Chondrocyte (in vitro differentiated cells): ENCODE measurements at places on chromosomes 1 and 21. TPM values are rescaled to one million over a fixed set of nuclear protein-coding genes. Genes with fewer than 3 reads are reported as not detected.
A peak's percentile ranks its signal among the peaks of the same experiment; 100 is the strongest.

RGS4 gene
- 13.2 to 17.3 TPM (median 14.1 TPM) in 3 replicates for total RNA-seq

TGFB2 gene
- total RNA-seq = 140 to 237 TPM (median 226 TPM) in 3 replicates

ATAD3C gene
- 0.75 to 1.4 TPM (median 1.3 TPM) in 3 replicates for total RNA-seq

FCRL3 gene
- not detected in 3 replicates for total RNA-seq

NMNAT2 gene
- 3.0 to 5.5 TPM (median 4.9 TPM) in 3 replicates for total RNA-seq

DNA sequence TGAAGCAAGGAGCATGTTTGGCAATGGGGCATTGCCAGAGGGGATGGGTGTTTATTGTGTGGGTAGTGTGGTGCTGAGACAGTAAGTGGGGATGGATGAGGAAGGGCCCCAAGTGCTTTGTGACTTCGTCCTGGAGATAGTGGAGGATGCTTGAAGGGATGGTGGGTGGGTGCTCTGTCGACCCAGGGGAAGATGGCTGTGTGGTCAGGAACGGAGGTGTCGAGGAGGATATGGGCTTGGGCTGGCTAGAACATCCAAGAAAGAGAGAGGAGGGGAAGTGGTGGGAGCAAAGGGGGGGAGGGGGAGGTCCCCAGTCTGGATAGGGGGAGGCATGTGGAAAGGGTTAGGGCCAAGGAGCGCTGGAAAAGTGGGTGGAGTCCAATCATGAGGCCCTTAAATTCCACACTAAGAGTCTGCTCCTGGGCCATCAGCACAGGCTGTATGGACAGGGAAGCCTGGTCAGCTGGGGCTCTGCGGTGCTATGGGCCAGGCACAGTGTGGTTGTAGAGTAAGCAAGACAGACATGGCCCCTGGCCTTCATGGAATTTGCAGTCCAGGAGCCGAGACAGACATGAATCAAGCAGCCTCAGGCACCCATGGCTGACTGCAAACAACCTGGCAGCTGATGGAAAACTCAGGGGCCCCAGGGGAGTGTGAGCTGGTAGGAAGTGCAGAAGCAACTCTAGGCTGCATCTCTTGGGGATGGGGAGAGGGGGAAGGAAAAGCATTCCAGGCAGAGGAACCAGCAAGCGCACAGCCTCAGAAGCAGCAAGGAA, 36.3 kb downstream of the EDN2 start:
- H3K4me3 ChIP-seq = no peak overlapping the region
- no peak for DNase-seq
- H3K36me3 ChIP-seq = no peaks in the 10 kb centered on the region
- peak overlapping the region; percentile 79 for H3K27ac ChIP-seq
- H3K27me3 ChIP-seq = no peaks in the 10 kb centered on the region

GRCh38 chr21:38806153-38806941, 618 bp downstream of the ETS2 start:
- peaks cover 6% of the 10 kb centered on the region for H3K36me3 ChIP-seq
- no peak for DNase-seq
- H3K4me1 ChIP-seq = peaks cover 33% of the 10 kb centered on the region
- peak overlapping the region; percentile 77 for H3K4me3 ChIP-seq

DNA sequence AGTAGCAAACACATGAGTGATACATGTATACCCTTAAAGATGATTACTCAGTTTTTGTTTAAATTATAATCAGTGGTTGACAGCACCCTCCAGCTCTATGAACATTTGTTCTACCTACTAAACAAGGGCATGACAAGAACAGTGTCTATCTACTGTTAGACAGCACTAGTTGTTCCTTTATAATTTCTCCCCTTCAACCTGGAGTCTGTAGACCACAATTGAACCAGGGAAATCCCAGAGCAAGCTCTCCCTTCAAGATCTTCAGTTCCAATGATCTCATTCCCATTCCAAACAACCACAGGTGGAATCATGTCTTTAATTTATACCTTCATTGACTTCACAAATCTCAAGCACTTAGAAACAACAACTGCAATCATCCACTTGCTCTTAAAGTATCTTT, 216.1 kb downstream of the HHIPL2 start:
- peaks cover 6% of the 10 kb centered on the region for H3K4me1 ChIP-seq
- peaks cover 4% of the 10 kb centered on the region for H3K27me3 ChIP-seq
- H3K27ac ChIP-seq = no peak overlapping the region

DNA sequence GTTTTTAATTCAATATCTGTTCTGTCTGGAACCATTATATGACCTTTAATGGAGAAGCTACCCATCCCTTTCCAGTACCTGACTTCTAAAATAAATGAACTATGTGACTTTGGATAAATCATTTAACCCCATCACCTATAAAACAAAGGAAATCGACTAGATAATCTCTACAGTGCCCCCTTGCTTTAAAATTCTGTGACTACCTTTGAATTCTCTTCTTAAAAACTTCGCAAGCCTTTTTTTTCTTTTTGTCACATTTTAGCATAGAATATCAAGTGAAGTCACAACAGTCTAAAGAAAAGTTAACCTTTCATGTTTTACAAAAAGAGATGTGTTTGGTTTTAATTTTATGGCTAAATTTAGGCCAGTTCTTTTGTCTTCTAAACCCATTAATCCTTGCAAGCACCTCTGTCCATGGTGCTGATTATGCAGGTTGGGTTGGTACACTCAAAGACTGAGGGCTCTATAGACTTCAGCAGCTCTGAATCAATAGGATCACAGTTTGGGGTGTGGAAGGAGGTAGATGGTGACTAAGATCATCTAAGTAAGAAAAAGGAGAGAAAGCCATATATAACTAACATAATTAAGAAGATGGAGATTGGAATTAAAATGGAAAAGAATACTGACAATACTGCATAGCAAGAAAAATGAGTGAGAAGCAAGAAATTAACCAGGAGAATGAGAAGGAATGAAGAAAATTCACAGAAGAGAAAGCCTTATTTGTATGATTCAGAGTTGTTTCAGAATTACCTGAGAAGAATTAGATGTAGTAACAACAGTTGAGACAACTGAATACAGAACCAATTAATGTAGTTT, 59.2 kb downstream of the TBX15 start:
- H3K27me3 ChIP-seq = no peaks in the 10 kb centered on the region
- peaks cover 13% of the 10 kb centered on the region for H3K4me1 ChIP-seq
- no peak overlapping the region for H3K4me3 ChIP-seq
- DNase-seq = no peak
- peaks cover 27% of the 10 kb centered on the region for H3K36me3 ChIP-seq

- no peaks in the 10 kb centered on the region for H3K27me3 ChIP-seq
- no peak overlapping the region for H3K4me3 ChIP-seq
- no peak for DNase-seq
- H3K4me1 ChIP-seq = peaks cover 19% of the 10 kb centered on the region
- no peak overlapping the region for H3K27ac ChIP-seq
- peaks cover 24% of the 10 kb centered on the region for H3K36me3 ChIP-seq
Observed at GRCh38 chr1:184878002-184878401, 96.3 kb downstream of the NIBAN1 start.

DNA sequence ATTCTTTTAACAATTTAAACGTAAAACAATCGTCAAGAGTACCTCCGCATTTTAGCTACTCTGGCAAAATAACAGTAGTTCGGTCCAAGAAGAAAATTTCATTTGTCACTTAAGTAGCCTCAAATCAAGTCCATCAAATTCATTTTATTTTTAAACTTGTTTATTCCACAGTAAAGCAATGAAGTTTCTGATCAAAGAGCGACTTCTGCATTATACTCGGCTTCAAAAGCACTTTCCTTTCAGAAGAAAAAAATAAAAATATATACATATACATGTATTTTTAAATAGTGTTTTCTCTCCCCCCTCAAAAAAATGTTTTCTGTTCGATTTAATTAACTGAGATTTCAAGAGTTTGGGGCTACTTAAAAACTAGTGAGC, 115.0 kb downstream of the RERE start:
- H3K27ac ChIP-seq = peak overlapping the region; percentile 91
- H3K36me3 ChIP-seq = no peaks in the 10 kb centered on the region
- peak overlapping the region; percentile 81 for H3K4me3 ChIP-seq
- H3K4me1 ChIP-seq = peaks cover 60% of the 10 kb centered on the region
- H3K27me3 ChIP-seq = no peaks in the 10 kb centered on the region

DNA sequence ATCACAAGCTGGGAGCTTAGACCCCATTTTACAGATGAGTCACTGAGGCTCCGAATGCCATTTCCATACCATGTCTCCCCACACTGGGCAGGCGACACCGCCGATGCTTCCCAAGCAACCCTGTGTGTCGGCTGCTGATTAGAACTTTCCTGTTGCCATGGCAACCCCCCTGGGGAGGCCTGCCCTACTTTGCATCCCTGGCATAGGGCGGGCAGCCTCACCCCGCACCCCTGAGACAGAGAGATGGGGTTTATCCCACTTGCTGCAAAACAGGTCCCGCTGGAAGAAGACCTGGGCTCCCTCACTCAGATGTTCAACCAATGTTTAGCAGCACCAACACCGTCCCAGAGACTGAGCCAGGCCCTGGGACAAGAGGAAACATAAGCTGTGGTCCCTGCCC, 81.5 kb downstream of the CAMK2N1 start:
- H3K4me3 ChIP-seq = no peak overlapping the region
- no peaks in the 10 kb centered on the region for H3K36me3 ChIP-seq
- DNase-seq = peak; percentile 64
- peaks cover 29% of the 10 kb centered on the region for H3K27me3 ChIP-seq
- H3K4me1 ChIP-seq = peaks cover 13% of the 10 kb centered on the region

- H3K27me3 ChIP-seq = no peaks in the 10 kb centered on the region
- H3K27ac ChIP-seq = no peak overlapping the region
- no peak for DNase-seq
- peaks cover 2% of the 10 kb centered on the region for H3K4me1 ChIP-seq
- H3K36me3 ChIP-seq = no peaks in the 10 kb centered on the region
Observed at GRCh38 chr1:25848531-25848930, 10.7 kb downstream of the AUNIP start.

- H3K27ac ChIP-seq = no peak overlapping the region
- no peaks in the 10 kb centered on the region for H3K27me3 ChIP-seq
- no peak for DNase-seq
- peaks cover 18% of the 10 kb centered on the region for H3K36me3 ChIP-seq
- no peak overlapping the region for H3K4me3 ChIP-seq
- H3K4me1 ChIP-seq = no peaks in the 10 kb centered on the region
Observed at GRCh38 chr1:113565621-113566020, 175.3 kb downstream of the MAGI3 start.

DNA sequence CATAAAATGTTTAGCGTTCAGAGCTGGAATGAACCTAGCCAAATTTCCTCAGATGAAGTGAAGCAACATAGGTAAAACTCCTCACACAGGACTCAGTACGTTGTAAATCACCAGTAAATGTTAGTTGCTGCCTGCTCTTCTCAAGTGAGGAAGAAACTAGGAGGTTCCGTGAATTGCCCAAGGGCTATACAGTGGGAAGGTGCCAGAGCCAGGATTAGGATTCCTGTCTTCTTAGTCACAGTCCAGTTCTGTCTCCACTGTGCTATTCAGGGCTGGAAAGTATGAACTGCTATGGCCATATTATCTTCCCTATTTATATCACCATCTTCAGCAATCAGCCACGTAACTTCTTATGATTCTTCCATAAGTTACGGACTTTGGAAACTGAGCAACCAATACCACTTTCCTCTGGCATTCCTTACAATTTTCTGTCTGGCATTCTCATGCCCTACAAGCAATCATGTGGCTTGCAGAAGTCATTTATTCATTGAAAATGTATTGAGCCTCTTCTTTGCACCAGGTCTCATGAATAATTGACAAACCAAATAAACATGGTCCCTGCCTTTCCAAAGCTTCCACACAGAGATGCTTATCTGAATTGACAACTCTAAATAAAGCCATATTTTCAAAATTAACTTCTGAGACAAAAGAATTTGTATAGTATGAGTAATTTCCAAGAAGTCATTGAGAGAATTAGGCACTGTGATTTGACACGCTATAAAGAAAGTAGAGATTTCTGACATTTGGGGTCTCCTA, 271.6 kb upstream of the SGIP1 start:
- peak overlapping the region; percentile 41 for H3K27ac ChIP-seq
- H3K36me3 ChIP-seq = no peaks in the 10 kb centered on the region
- DNase-seq = no peak
- no peak overlapping the region for H3K4me3 ChIP-seq
- H3K27me3 ChIP-seq = no peaks in the 10 kb centered on the region

DNA sequence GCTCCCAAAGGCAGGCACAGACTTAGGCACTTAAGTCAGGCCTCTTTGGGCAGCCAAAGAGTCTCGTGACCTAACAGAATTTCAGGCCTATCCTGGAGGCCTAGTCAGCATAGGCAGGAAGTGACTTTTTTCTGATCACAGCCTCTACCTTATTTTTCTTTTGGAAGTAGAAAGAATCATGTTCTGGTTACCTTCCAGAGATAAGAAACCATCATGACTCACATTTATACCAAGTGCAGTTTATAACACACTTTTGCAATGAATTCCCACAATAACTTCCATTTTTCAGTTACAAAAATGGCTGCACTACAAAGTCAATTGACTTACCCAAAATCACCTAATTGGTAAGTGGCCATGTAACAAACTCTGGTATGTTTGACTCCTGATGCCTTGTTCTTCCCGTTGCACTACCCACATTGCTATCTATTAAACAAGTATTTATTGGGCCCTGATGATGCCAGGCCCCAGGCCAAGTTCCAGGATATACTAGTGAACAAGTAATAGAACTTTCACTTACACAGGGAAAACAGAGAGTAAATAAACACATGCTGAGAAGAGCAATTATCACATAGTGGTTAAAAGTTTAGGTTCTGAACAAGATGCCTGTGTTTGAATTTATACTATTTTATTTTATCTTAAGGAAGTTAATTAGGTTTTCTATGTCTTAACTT, 74.3 kb downstream of the SH3GLB1 start:
- H3K27ac ChIP-seq = no peak overlapping the region
- no peak overlapping the region for H3K4me3 ChIP-seq
- peaks cover 1% of the 10 kb centered on the region for H3K36me3 ChIP-seq
- H3K27me3 ChIP-seq = no peaks in the 10 kb centered on the region

DNA sequence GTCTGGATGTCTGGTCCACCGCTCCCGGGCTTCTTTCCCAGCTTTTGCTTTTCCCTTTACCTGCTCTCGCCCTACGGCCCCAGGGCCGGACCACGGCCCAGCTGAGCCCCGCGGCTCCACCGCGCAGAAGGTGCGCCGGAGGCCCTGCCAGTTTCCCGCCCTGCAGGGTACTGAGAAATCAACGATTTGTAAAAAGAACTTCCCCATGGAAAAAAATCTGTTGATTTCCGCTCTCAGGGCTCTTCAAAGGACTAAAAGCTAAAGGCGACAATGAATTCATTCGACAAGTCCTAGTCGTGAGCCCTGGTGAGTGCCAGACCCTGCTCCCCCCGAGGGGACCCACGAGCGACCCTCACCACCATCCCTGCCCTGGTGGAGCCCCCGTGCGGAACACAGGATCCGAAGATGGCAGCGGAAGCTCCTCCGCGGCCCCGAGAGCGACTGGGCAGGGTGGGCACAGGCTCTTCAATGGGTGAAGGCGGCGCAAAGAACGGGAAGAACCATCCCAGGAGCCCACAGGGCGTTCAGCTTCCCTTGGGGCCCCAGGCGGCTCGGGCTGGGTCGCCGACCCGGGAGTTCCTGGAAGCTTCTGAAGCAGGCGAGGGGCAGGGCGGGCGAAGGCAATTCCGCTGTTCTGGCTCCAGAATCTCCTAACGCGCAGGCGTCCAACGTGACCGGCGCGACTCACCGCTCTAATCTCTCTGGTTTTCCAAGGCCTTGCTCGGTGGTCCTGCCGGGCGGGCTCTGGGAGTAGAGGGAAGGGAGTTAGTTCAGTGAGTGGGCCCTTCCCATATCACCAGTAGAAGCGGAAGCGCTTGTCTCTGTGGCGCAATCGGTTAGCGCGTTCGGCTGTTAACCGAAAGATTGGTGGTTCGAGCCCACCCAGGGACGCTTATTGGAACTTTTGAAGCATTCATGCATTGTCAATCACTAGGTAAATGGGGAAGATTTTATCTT, 6.6 kb upstream of the RNU1-2 start:
- H3K27ac ChIP-seq = peak overlapping the region; percentile 45
- no peaks in the 10 kb centered on the region for H3K36me3 ChIP-seq
- no peak for DNase-seq
- H3K27me3 ChIP-seq = no peaks in the 10 kb centered on the region

- no peak overlapping the region for H3K27ac ChIP-seq
- no peak overlapping the region for H3K4me3 ChIP-seq
- no peak for DNase-seq
- peaks cover 37% of the 10 kb centered on the region for H3K4me1 ChIP-seq
- no peaks in the 10 kb centered on the region for H3K27me3 ChIP-seq
Observed at GRCh38 chr1:9792156-9793042, 31.4 kb downstream of the CLSTN1 start.
